ENCODE measurements at places on chromosomes 3 and 15.

DNA sequence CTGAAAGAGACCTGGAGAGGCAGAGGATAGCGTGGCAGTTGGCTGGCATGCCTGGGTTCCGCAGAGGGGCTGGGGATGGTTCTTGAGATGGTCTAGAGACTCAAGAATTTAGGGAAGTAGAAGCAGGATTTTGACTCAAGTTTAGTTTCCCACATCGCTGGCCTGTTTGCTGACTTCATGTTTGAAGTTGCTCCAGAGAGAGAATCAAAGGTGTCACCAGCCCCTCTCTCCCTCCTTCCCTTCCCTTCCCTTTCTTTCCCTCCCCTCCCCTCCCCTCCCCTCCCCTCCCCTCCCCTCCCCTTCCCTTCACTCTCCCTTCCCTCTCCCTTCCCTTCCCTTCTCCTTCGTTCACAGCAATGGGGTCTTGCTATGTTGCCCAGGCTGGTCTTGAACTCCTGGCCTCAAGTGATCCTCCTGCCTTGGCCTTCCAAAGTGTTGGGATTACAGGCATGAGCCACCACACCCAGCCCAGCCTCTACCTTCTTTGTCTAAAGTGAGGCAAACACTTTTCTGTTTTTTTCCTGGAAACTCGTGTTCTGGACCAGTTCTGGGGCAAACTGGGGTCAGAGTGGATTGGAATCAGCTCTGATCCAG lies 10.2 kb downstream of the CHRD start:
- DNase-seq, result no peak

- no peak for DNase-seq
Measured at GRCh38 chr3:195577645-195578177, 6.0 kb downstream of the APOD start.

DNA sequence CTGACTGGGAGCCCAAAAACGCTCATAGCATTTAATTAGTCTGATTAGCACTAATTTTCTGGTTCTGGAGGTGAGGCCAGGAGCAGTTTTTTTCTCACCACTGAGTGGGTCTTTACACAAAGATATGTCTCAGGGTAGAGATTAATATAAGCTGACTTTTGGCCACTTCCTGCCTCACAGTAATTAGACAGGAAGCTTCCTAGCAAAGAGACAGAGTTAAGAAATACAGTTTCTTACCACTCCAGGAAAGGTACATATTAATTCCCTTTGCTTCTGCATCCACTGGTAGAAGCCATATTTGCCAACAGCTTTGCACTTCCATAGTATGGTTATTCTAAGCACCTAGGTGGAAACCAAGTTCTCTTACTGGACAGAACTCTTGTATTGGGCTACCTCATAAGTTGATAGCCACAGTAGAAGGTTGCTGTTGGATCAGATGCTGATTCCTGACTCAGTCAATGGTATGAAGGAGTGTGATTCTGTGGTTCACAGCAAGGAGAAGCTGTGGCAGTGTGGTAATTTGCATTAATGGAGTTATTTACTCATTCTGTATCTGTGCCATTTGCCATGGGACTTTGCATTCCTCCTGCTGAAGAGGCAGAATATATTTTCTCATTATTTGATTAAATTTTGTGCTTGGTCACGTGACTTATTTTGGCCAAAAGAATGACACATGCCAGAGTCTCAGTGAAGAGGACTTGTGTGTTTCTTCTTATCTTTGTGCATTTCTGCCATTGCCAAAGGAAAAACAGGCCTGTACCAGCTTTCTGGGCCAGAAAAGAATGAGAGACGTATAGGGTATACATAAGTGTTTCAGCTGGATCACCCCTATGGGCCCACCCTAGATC lies 17.5 kb upstream of the ZBTB20 start:
- DNase-seq, result no peak

DNA sequence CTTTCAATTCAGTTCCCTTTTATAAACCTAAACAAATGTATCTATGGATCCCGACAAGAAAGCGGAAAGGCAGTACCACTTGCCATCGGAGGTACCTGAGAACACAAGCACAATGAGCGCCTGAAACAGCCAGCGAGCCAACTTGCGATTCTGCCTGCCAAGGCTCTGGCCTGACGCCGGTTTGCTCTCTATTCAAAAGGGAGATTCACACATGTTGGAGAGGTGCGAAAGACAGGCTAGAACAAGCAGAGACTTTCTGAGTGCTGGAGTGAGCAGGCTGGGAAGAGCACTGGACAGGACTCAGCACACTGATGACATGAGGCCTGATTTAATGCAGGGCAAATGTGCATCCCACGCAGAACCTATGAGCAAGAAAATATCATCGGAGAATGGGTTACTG lies 17.7 kb upstream of the PRR23E start:
- DNase-seq, result no peak

- DNase-seq, result peak; percentile 56
Measured at GRCh38 chr3:23162934-23163333, 40.2 kb upstream of the UBE2E2 start.

DNA sequence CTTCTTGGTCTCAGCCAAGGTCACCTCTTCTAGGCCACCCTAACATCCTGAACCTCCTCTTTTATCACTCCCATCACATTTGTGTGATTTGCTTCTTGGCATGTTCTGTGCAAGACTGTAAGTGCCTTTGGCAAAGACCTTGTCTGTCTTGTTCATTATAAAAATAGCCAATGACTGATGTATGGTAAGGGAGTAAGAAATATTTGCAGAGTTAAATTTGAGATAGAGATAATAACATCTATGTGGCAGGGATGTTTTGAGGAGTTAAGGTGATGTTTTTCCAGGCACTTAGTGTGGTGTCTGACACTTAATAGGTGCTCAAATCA lies 202.3 kb downstream of the CADPS start:
- no peak for DNase-seq

DNA sequence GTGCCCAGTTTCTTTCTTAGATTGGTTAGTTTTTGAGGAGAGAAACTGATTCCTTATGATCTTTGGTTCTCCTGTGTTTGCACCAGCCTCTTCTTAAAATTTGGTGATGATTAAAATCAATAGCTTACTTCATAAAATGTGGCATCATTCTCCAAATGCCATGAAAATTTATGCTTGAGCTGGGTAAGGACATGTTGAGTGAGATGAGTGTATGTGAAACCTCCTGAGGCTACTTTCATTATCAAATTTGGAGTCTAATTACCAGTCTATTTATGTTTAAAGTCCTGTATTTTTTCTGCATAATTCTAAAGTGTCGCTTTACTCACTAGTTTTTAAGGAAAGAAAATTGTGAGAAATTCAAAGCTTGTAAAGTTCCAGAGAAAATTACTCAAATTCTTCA lies 102.1 kb downstream of the DIPK2A start:
- DNase-seq, result no peak

DNA sequence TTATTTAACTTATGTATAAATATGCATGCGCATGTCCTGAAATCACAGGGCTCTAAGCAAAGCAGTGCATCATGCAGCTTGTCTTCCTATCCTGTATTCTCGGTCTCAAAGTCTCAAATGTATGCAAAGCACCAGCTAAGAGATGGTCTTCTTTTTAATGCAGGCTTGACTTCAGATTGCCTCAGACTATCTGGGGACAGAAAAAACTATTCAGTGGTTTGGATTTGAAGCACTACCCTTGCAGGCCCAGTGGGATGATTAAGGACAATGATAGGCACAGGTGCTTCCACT lies 18.5 kb upstream of the NMNAT3 start:
- DNase-seq, result no peak

DNA sequence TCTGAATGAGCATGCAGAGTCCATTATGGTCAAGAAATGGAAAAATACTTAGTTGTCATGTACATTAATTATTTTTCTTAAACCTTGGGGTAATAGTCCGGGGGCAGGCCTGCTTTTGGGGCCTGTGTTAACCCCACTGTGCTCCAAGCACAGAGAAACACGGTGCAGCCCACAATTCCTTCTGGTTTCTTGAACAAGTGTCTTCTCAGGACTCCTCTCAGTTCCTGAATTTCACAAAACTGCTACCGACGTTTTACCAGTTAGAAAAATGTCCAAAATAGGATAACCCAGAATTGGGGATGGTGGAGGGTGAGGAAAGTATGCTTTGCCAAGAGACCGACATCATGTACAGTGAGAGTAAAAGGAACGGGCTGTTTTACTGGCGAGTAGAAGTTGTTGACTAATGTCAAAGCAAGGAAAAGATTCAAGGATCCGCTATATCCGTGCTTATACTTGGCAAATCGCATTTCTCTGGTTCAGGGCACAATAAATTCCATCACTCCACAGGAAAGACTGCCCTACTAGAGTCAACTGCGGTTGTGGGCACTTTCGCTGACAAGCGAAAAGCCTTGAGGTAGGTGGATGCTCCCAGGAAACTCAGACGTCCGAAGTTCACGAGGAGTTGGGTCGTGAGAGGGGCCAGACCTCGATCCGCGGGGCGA lies 495 bp upstream of the NXPE3 start:
- DNase-seq, result peak; percentile 9

DNA sequence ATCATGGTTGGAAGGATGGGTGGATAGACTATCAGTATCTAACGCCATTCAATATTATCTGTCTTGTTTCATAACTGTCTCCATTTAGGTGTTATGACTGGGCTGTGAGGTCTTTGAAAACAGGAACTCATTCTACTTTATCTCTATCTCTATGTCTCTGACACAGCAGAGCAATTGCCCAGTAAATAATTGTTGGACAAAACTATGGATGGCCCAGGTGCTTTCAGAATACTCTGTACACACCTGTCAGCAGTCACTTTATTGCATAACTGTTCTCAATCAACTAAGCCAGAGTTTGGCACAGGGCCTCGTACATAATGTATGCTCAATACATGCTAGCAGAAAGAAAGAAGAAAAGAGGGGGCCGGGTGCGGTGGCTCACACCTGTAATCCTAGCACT lies 210.3 kb downstream of the OPA1 start:
- DNase-seq, result no peak

GRCh38 chr15:79032656-79033055 lies 57.9 kb downstream of the RASGRF1 start:
- no peak for DNase-seq
